ENCODE measurements at places on chromosomes 4 and X. TPM values are rescaled to one million over a fixed set of nuclear protein-coding genes. Genes with fewer than 3 reads are reported as not detected.

Gene GSX2
- not detected for total RNA-seq

Gene MTM1
- total RNA-seq: 4.2 TPM

Gene ETDA
- total RNA-seq: not detected

Gene HEPH
- total RNA-seq: 5.2 TPM

Gene TSPYL2
- 8.8 TPM for total RNA-seq

Gene RGN
- 1.0 TPM for total RNA-seq

Gene FAM9B
- total RNA-seq: not detected

Gene RASGEF1B
- not detected for total RNA-seq

Gene SORBS2
- total RNA-seq: 1.3 TPM

Gene FABP2
- not detected for total RNA-seq

Gene GLUD2
- 0.34 TPM for total RNA-seq

Gene AKAP14
- not detected for total RNA-seq

Gene TMPRSS11F
- not detected for total RNA-seq

Gene MAGED2
- 215 TPM for total RNA-seq

Gene SPOCK3
- total RNA-seq: 1.0 TPM

Gene LSM6
- 50.3 TPM for total RNA-seq

Gene MND1
- 15.0 TPM for total RNA-seq

Gene GATA1
- total RNA-seq: not detected

Gene GPR82
- not detected for total RNA-seq

Gene SHROOM3
- total RNA-seq: 12.6 TPM

Gene ETDB
- total RNA-seq: not detected

Gene WAS
- total RNA-seq: 0.17 TPM

Gene CT45A1
- not detected for total RNA-seq

Gene SULT1B1
- 1.0 TPM for total RNA-seq

Gene TRPC5OS
- not detected for total RNA-seq

Gene ARHGEF38
- total RNA-seq: not detected

Gene GRID2
- 0.15 TPM for total RNA-seq

Gene EIF4E
- total RNA-seq: 69.3 TPM

Gene GAGE2A
- total RNA-seq: not detected

Gene DAPP1
- total RNA-seq: not detected

Gene SLC9B1
- not detected for total RNA-seq

Gene FUNDC1
- total RNA-seq: 14.1 TPM

Gene RNF4
- total RNA-seq: 39.5 TPM

Gene TLR3
- total RNA-seq: 1.0 TPM

Gene RNF128
- 0.17 TPM for total RNA-seq

Gene XAGE1A
- total RNA-seq: not detected

Gene PDE5A
- total RNA-seq: 77.8 TPM

Gene GABRG1
- total RNA-seq: not detected

Gene MAGEC1
- total RNA-seq: not detected

Gene USP51
- 0.67 TPM for total RNA-seq

Gene GPM6B
- total RNA-seq: 9.4 TPM
